Epithelial cell of prostate (primary cell): ENCODE measurements at places on chromosomes 1 and 21.
A peak's percentile ranks its signal among the peaks of the same experiment; 100 is the strongest.

DNA sequence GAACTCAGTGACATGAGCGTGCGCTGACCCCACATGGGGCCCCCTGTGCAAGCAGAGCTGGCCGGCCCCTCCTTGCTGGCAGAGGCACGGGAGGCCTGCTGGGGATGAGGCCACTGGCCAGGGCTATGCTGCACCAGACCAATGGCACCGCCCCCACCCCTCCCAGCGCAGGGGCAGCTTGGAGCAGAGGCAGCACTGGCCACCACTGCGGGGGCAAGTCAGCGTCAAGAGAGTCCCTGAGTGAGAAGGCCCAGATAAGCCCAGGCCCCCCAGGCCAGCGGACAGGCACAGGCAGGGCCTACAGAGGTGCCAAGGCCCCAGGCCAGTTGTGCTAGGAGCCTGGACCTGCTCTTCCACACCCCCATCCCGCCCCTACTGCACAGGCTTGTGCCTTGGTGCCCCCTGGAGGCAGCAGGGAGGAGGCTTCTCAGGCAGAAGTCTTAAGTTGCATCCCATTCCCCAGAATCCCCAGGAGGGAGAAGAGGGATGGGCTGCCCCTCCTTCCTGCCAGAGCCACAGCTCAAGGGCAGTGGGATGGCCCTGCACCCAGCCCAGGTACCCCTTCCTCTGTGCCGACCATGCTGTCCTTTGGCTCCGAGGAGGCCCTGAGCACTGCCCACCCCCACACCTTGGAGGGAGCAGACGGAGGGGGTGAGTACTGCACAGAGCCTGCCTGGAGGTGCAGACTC, 35.8 kb downstream of the EPHX1 start:
- peak; percentile 16 for DNase-seq

DNA sequence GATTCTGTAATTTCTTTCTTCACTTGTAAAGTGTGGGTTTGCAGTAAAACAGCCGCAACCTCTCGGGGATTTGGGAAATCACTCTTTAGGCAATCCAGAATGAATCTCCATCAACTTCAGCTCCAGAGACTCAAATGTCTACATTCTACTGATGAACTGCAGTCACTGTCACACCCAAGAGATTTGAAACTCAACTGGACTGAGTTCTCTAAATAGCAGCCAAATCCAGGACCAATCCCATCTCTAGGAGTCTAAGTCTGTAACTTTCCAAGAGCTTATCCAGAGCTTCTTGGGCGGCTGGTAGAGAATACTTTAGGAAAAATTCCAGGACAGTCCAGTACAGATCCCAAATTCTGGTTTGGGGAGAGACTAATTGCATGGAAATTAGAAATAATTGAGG, 62.9 kb downstream of the ADAMTS1 start:
- DNase-seq, result no peak

DNA sequence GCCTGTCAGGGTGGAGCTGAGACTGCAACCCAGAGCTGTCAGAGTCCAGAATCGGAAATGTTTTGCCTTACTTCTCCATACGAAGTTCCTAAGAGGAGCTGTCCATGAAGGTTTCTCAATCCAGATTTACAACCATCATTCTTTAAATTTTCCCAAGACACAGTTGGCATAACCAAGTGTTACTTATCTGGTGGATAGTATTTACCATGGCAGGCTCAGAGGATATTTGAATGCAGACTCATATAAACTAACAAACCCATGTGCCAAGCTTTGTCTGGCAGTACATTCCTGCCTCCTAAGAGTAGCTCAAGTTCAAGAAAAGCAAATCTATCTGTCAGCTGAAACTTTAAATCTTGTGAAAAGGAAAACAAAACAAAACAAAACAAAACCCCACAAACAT, 267.9 kb downstream of the ZNF326 start:
- no peak for DNase-seq

DNA sequence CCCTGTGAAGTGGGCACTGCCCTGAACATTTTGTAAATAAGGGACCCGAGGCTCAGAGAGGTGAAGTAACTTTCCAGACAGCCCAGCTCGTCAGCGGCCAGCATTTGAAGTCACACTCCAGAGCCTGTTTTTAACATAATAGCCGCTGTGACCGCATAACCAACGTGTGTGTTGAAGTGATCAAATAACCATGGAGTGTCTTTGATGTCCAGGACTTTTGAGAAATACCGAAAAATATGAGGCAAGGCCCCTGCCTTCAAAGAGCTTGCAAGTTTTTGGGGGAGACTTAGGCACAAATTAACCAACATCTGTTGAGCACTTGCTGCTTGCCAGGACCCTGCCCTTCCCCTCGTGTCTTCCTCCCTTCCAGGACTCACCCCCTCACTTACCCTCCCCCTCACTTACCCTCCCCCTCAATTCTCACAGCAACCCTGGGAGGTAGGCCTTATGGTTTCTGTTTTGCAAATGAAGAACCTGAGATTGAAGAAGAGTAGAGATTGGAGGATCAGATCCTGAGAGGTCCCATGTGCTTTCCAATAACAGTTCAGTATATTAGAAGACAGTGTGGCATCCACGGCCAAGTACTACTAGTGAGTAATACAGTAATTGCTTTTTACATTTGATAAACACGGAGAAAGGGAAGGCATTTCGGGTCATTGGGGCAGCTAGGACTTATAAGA, 1.3 kb upstream of the SLC16A1 start:
- no peak for DNase-seq

- no peak for DNase-seq
These were observed 6.3 kb upstream of the PTP4A2 start for GRCh38 chr1:31944205-31945089.

DNA sequence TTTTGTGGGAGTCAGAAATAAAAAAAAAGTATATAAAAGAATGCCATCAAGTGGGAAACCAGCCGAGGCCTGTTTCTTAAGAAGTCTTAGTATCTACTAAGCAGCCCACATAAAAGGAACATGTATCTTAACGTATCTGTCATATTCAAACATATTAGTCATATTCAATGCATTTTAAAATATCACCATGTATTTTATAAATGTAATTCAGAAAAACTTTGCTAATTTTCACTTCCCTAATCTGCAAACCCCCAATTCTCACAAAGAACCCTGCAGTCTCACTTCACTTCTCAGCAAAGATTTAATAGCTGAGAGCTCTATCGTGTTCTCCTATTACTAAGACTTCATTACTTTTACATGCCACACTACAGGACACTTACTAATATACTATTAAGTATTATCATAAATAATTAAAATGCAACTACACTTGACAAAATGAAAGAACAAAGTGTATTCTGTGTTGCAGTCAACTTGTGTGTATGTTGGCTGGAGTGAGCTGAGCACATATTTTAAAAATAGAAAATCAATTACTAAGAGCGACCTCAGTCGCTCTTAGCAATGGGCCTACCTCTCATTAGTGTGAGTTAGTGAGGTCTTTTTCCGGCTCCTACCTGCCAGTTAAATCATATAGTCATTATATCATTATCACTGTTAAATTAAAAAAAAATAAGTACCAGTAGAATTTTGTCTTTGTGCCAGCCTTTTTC, 484.3 kb downstream of the LMO4 start:
- DNase-seq, result no peak

GRCh38 chr1:230029244-230029941, 37.6 kb upstream of the GALNT2 start:
- no peak for DNase-seq

DNA sequence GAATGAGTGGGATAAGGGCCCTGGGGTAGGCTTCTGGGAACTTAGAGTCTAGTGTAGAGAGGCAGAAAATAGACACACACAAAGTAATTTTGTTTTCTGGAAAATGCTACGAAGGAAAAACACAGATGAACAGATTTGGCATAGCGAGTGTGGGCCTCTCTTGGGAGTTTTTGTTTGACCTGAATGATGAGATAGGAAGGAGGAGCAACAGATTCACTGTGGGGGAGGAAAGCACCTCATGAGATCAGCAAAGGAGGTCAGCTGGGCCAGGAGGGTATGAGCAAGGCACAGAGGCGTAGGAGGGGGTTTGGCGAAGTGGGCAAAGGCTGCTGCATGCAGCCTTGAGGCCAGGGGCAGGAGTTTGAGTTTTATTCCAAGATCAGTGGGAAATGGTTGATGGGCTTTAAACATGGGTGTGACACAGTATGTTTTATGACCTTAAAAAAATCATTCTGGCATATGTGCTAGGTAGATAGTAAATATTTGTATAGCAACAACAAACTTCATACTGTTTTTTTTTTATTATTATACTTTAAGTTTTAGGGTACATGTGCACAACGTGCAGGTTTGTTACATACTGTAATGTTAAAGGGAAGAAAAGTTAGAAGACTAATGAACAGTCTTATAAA, 57.9 kb downstream of the FGGY start:
- no peak for DNase-seq

DNA sequence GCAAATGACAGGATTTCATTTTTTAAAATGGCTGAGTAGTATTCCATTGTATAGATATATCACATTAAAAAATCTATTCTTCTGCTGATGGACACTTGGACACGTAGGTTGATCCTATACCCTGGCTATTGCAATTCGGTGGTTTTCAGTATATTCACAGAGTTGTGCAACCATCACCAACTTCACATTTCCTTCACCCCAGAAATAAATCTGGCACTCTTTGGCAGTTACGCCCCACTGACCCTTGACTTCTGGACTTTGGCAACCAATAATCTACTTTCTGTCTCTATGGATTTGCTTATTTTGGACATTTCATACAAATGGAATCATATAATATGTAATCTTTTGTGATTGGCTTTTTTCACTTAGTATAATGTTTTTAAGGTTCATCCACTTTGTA, 35.9 kb downstream of the MAP3K7CL start:
- no peak for DNase-seq

GRCh38 chr1:226921504-226921903, 18.6 kb upstream of the COQ8A start:
- DNase-seq, result no peak

DNA sequence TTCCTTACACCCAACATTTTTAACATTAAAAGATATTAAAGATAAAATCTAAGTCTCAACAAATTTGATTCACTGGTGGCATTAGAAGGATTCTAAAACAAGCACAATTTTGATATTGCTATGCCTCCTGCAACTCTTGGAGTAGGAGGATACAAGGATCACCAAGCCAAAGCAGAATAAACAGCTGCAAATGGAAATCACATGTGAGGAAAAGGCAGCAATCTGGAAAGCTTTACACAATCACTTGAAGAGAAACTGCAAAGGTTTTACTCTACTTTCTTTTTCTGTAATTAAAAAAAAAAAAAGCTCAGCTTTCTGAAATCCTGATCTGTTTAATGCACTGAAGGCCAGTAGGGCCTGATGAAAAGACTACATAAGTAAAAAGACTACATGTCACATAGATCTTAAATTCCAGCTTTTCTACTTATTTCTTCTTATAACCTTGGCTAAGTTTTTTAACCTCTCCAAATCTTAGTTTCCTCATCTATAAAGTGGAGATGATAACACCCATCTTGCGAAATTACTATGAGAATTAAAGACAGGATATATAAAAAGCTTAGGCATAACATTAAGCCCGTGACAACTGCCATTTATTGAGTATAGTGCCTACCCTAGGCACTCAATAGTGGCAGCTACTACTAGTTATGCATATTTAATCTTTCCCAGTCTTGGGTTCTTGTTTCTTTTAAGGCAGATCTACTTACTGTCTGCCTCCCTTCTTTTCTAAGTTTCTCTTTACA, 73.5 kb downstream of the EPS15 start:
- DNase-seq, result no peak

DNA sequence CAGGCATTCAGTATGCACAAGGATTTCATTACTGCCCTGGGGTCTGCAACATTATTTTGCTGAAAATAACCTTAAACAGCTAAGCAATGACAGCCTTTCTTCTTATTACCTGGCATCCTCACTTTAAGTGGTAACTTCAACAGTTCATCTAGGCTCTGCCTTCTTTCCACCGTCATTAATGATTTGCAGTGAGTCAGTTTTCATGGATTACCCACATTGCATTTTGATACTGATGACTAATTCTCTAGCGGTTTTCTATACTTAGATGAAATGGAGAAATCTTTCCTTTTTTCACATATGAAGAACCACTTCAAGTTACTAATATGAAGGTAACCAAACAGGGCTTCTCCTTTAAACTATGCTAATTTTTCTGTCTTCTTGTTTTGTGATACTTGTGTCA, 226.9 kb upstream of the TMPRSS15 start:
- no peak for DNase-seq

- no peak for DNase-seq
These were observed 58.0 kb downstream of the PUM1 start for GRCh38 chr1:31007462-31007991.

DNA sequence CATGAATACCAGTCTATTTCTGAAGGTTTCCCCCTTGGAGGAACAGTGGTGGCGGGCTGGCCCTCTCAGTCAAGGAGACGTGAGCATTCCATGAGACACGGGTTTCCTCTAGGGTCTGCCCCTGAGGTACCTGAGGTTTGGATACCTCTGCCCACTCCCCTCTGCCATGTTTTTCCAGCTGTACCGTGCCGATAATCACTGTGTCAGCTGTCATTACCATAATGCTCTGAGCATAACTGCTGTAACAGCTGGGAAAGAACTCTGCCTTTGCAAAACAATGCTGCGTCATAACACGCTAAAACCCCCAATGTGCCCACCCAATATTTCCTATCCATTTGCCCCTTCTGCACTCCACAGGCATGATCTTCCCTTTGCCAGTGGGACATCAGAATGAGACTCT, 425.1 kb downstream of the KIF26B start:
- DNase-seq, result no peak

DNA sequence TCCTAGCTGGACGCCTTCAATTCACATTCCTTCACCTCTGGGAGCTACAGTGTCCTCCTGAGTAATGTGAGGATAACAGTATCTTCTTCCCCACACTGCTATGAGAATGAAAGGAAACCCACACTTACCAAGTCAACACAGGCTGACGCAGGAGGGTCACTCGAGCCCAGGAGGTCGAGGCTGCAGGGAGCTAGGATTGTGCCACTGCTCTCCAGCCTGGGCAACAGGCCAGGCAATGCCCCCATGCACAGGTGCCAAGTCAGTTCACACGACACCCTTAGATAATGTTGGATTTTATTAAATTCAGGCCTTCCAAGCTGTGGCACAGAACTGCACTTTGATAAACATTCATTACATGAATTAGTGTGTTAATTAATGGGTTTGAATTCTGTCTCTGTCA, 31.9 kb downstream of the MATN1 start:
- no peak for DNase-seq

GRCh38 chr1:52238474-52238873, 96.6 kb downstream of the ZFYVE9 start:
- peak; percentile 48 for DNase-seq
